ENCODE measurements at places on chromosomes 6 and 20.

- peak; percentile 55 for DNase-seq
These were observed 17.3 kb downstream of the FKBP1A start for GRCh38 chr20:1375515-1375914.

GRCh38 chr6:77298283-77298682 is 165.0 kb downstream of the HTR1B start:
- DNase-seq, result no peak

DNA sequence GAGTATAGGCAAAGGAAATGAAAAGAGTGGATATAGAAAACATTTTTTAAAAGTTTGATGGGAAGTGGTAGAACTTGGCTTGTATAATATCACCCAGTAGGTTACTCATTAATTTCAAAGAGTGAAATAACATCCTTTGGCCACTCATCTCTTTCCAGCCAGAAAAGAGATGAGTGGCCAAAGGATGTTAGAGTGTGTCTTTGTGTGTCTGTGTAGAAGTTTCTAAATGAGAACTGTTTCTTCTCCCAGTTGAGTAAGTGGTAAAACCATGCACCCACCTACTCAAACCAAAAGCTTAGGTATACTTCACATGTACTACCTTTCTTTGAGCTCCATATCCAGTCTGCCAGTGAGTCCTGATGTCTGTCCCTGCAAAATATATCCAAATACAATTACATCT is 47.7 kb upstream of the TMEM244 start:
- no peak for DNase-seq

- no peak for DNase-seq
These were observed 104.4 kb downstream of the MYLK4 start for GRCh38 chr6:2646346-2646745.

DNA sequence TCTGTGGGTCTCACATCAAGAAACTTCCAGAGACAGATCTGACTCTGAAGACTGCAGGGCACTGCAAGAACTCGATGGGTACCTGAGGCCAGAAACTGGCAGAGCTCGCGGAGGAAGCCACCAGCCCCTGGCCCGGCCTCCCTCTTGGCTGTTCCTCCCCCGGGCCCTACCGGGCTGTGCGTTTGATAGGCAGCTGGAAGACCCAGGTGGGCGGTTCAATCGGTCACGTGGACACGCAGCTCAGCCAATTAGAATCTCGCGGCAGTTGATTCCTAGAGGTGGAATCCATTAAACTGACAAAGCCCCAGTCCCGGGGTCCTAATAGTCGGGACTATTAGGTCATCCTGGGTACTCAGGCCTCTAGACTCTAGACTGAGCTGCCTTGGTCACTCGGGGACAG is 154.2 kb upstream of the PROKR2 start:
- no peak for DNase-seq

DNA sequence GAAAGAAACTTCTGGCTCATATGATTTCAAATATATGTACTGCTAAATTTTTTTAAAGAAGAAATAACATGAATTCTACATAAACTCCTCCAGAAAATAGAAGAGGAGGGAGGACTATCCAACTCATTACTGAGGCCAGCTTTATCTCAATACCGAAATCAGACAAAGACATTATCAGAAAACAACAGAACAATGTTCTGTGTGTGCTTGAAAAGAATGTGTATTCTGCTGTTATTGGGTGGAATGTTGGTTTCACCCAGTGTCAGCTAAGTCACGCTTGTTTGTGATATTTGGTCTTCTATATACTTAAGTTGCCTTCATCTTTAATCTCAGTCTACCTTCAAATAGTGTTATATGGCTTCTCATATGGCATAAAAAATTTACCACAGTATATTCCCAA is 18.6 kb upstream of the ELOVL2 start:
- no peak for DNase-seq

DNA sequence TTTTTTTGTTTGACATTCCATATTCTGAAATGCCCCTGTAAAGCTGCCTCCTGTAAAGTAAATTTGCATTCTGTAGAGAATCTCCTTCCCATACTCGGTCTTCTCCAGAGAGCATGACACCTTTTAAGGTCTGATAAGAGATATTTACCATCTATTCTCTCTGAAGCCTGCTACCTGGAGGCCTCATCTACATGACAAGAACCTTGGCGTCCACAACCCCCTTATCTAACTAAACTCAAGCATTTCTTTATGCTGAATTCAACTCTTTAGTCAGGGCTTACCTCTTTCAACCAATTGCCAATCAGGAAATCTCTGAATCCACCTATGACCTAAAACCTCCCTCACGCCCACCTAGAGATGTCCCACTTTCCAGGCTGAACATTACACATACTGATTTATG is 51.6 kb downstream of the FAM184A start:
- no peak for DNase-seq

DNA sequence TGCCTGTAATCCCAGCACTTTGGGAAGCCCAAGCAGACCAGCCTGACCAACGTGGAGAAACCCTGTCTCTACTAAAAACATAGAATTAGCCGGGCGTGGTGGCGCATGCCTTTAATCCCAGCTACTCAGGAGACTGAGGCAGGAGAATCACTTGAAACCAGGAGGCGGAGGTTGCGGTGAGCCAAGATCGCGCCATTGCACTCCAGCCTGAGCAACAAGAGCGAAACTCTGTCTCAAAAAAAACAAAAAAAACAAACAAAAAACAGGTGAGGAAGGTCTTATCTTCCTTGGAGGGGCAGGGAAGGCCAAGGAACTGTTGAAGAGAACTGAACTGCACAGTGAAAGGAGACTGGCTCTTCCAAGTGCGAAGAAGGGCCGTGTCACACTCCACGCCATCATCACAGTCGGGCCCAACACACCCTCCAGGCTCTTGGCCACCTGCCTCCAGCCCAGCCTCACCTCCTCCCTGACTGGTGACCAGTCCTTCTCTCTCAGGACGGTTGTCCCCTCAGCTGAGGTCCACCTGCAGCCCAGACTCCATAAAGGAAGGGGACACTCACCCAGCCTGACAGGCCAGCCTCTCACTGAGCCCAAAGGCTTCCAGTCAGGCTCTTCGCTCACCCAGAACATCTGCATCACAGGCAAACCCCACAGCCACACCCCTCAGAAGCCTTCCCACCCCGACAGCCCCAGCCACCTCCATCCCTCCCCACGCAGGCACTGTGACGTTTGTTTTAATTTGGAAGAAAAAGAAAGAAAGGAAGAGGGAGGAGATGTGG is 4.1 kb downstream of the ZC3H12D start:
- DNase-seq, result no peak

DNA sequence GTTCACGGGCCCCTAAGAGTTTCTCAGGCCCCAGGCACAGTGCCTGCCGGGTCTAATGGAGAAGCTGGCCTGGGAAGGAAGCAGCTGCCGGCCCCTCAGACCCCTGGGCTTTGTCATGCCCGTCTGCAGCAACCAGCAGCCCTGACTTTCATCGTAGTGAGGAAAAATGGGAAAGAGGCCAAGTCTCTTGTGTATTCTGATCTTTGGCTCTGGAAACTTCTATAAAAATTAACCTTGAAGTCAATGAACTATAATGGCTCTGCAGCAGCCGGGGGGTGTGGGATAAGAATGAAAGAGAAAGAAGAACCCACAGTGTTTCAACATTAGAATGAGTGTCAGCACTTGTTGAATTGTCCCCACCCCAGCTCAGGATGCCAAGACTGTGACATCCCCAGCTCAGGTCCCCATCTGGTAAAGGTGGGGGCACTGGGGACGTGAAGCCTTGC is 12.9 kb downstream of the TGM2 start:
- DNase-seq, result no peak

DNA sequence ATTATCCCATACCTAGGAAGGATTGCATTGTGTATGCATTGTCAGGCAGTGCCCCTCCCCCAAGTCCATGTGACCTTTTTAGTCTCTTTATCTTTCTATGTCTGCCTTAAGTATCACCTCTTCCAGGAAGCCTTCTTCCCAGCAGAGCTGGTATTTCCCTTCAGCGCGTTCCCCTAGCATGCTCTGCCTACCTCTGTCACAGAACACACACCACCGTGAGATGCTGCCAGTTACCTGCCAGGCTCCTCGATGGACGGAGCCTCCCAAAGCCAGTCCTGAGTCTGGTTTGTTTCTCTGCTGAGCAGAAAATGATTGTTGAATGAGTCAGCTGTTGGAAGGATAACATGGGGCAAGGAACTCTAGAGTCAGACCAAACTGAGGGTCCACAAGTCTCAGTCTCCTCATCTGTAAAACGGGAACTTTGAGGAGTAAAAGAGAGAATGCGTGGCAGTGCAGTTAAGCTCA is 11.3 kb upstream of the ZNF335 start:
- DNase-seq, result no peak

DNA sequence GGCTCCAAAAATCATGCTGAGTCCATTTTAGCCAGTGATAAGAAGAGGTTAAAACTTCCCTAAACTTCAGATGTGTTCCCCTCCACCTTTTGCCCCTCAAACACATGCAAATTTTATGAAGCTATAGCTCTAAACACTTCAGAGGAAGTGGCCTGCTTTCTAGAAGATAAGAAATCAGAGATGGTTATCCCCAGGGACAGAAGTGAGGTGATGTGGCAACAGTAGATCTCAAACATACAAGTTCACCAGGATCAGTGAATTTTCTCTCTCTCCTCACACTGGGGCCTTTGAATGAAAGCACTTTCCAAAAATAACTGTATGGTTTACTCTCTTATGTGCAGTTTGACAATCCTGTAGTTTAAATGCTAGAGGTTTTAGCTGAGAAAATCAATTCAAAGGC is 332.0 kb downstream of the BTBD9 start:
- no peak for DNase-seq

DNA sequence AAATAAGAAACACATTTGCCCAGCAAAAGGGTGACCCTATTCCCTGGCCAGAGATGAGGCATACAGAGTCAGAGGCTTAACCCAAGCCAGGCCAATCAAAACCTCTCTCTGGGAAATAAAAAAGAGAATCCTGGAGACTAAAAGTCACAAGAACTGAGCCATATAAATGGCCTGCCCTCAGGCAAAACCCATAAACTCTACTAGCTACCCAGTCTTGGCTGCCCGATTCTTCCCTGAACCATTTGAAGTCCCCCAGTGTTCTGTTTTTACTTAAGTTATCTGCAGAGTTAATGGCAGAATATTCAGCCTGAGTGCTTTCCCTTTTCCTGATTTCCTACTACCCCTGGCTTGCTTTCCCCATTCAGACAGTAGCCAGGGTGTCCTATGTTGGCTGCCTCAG is 13.9 kb downstream of the KCNK15 start:
- DNase-seq, result no peak

GRCh38 chr6:35469751-35470662 is 1.8 kb downstream of the RPL10A start:
- DNase-seq, result no peak

DNA sequence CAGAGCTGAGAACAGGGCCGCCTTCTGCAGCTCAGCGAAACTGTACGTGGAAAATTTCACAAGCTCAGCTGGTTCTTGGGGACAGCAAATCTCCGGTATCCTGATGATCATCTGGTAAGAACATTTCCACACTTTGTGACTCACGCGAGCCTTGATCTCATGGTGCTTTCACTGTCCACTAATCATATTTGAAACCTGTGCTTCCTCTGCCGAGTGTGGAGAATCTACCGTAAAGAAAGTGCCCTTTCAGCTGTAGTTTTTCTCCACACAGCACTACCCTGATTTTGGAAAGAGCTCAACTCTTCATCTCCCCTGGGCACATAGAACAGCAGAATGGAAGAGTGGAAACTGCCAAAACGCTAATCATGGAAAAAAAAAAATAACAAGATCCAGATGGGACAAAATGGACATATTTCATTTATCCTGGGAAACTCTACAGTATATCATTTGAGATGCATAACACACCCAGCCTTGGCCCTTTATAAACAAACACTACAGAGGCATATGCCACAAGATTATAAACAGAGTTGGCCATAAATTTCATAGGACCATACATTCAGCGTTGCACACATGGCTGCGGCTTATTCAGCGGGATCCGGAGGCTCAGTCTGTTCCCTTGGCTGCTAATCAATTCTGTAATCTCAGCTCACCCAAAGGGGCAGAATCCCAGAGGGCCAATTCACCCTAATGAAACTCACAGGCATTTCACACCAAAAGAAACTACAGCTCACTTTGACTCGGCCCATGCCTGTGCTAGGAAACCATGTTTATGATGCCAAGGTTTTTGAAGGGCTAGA is 434.5 kb downstream of the HDGFL1 start:
- DNase-seq, result no peak
